Stimulated activated CD8-positive, alpha-beta memory T cell treated with anti-CD3 and anti-CD28 coated beads, Interleukin-15, amount 100 ng/mL, for 48 hours (primary cell): ENCODE measurements at places on chromosomes 2 and 18.

DNA sequence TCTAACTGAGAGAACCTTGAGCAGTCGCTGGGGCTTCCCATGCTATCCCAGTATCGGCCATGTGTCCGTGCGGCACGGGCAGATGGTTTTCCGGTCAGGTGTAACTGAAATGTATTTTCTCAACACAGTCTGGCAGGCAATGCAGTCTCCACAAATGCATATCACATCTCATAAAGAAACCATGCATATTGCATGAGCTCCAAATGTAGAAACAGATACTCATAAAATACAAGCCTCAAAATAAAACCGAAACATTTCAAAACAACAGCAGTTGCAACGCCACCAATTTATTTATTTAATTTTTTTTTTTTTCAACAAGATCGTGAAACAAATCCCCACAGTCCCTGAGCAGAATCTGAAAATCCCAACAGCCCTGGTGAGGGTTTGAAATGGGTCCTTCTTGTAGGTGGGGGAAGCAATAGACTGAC lies 299.4 kb downstream of the LPIN1 start:
- DNase-seq = no peak

DNA sequence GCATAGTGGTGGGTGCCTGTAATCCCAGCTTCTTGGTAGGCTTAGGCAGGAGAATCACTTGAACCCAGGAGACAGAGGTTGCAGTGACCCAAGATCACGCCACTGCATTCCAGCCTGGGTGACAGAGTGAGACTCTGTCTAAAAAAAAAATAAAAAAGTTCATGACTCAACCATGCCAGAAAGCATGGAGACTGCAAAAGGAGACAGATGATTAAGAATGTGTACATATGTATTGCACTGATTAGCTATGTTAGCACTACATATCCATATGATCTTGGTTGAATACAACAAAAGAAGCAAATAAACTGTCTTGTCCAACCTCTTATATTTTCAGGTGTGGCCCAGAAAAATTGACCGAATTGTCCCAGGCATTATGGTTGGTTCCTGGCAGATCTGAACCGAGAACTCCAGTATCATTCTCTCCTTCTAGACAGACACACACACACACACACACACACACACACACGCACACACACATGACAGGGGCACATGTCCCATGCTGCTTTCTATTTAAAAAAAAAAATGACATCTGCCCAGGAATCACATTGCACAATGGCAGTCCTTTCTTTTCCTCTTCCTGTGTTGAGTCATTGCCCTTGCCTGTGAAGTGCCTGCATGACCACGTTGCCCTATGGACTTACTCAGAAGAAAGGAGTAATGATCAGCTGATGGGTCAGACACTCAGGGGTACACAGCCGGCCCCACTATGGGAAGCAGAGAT lies 65.6 kb downstream of the MYCN start:
- DNase-seq = no peak

GRCh38 chr2:197306024-197306695 lies 4.4 kb downstream of the ANKRD44 start:
- DNase-seq = no peak

DNA sequence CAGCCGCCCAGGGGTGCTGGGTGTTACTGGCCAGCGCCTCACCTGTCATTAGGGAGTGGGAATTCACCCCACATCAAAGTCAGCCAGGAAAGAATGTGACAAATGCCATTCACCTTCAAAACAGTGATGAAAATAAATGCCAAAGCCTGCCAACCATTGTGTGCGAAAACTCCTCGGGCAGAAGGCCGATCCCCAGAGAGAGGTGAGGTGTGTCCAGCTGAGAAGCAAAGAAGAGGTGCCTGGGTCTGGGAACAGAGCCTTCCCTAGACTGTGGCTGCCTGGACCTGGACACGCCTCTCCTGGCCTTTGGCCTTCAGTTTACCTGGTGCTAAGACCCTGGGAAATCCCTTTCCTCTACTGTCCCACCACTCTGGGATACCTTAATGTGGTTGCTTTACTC lies 142.7 kb downstream of the CYP26B1 start:
- DNase-seq = no peak

DNA sequence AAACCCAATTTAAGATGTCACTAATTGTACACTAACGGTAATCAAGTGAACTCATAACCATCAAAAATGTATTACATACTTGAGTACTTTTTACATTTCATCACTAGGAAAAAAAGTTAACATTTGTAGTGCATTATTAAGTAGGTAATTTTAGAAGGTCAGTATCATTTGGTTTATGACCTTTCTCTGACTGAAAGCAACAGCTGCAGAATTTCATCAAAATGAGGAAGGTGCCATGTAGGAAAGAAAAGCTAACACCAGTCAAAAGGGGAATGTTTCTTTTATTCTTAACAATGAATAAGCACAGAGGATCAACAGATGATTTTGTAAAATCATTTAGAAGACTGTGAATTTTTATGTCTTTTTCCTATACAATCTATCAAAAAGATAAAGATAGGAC lies 79.0 kb downstream of the PIGN start:
- DNase-seq = no peak

DNA sequence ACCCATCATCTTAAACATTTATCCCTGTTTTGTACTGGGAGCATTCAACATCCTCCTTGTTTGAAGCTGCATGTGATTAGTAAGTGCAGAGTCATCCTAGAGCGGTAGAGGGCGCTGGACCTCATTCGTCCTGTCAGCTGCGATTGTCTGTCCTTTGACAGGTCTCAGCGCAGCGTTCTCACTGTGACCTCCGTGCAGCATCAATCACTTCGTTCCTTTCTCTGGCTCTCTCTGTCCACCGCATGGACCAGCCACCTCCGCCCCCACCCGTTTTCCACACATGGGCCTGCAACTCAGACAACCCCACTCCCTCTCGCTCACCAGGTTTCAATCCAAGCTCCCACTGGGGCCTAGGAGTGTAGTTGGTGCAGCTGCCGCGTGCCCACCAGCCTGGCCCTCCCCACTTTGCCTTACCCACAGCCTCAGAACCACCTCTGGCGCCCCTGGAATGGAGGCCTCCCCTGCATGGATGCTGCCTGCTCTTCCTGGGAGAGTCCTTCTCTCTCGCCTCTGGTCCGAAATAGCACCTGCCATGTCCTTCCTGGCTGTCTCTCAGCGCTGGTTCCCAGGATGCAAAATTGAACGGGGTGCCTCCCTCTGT lies 90.5 kb downstream of the NDUFA10 start:
- peak; percentile 25 for DNase-seq

DNA sequence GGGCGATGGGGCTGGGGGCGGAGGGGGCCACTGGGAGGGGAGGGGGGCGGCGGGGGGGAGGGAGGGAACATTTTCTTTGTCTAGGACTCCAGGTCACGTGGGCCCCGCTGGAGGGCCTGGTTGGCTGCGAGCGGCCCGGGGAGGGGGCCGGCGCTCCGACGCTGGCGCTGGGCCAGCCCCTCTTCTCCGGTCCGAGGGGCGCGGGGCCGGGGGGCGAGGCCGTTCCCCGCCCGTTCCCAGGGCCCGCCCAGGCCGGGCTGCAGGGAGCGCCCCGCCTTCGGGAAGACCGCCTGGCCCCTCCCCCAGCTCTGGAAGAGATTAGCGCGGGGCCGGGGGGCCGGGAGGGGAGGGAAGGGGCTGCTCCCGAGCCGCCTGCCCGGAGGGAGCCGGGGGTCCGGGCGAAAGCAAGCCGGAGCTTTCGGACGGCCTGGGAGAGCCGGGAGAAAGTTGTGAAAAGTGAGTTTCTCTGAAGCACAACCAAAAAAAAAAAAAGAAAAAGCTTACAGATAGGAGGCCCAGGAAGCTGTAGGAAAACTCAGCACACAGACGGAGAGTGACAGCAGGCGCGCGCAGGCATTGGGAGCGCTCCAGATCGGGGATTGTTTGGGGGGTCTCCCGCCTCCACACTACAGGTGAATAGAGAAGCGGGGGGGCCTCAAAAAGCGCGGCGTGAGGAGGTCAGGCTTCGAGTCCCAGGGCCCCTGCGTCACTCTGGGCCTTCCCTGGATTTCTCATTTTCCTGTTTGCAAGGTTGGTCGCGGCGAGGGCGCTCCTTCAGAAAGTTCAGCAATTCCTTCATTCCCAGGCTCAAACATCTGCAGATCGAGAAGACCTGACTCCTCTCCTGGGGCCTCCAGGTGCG lies 84.1 kb upstream of the POMC start:
- DNase-seq = no peak

DNA sequence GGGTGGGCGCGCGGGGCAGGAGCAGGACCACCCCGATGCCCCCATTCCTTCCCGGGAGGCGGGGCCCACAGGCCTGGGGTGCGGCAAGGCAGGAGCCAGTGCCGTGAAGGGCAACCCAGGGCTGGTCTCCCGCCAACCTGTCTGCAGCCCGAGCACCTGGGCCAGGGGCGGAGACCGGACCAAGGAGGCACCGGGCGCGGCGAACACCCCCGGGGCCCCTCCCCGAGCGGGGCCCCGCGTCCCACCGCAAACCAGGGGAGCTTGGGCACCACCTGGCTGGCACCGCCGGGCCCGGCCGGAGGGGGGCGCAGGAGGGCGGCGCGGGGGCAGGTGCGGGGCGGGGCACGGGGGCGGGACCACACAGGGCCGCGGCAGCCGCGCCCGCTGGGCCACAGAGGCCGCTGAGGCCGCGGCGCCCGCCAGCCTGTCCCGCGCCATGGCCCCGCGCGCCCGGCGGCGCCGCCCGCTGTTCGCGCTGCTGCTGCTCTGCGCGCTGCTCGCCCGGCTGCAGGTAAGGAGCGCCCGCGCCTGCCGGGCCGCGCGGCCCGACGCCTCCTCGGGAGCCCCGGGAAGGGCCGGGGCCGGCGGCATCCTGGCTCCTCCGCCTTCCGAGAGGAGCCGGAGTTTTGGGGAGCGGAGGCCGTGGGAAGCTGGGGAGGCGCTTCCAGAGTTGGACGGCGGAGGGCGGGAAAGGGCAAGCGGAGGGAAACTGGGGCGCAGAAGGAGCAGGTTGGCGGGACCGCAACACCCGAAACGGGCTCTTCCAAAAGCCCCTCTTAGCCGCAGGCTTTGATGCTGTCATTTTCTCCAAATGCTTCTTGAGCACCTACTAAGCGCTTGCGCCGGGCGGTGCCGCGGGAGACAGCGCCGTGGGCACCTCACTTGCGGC lies at the start of gene TNFRSF11A:
TNFRSF11A (plus strand) TSS at position 394 of the 889 bp plus-strand sequence; CDS start at position 437, 43 bp downstream.
- DNase-seq = peak; percentile 44

GRCh38 chr2:2050446-2050845 lies 280.6 kb downstream of the MYT1L start:
- DNase-seq = no peak

- no peak for DNase-seq
Measured at GRCh38 chr2:232405943-232406510, 617 bp upstream of the ALPG start.

- no peak for DNase-seq
Measured at GRCh38 chr2:77054938-77055337, 467.2 kb downstream of the LRRTM4 start.

GRCh38 chr2:56133441-56133840 lies 50.3 kb upstream of the CCDC85A start:
- DNase-seq = no peak

- DNase-seq = no peak
Measured at GRCh38 chr2:219520079-219520478, 5.8 kb downstream of the ASIC4 start.

DNA sequence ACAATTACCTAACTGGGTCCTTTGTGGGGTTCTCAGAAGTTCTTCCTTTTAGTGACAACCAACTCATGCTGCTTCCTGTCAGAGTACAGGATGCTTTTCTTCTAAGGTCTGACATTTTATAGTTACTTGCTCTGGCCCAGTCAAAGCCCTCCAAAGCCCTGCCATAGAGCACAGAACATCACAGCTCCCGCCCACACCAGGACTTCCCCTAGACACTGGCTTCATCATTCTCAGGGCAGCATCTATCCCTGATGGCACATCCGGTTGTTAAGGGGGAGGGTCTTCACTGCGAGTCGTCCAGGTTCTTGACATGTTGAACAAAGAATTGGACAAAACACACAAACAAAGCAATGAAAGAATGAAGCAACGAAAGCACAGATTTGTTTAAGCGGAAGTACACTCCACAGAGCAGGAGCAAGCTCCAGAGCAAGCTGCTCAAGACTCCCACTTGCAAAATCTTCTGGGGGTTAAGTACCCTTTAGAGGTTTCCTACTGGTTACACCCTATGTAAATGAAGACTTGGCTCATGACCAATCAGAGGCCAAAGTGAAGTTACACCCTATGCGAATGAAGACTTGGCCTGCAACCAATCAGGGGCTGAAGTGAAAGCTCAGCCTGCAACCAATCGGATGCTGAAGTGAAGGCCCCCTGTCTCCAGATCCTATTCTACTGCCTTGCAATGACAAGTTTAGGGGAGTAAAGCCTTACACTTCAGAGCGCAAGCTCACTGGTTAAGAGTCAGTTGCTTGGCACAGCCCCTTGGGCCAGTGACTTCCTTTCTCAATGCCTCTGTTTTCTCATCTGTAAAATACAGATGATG lies 79.0 kb downstream of the HDAC4 start:
- peak; percentile 50 for DNase-seq

DNA sequence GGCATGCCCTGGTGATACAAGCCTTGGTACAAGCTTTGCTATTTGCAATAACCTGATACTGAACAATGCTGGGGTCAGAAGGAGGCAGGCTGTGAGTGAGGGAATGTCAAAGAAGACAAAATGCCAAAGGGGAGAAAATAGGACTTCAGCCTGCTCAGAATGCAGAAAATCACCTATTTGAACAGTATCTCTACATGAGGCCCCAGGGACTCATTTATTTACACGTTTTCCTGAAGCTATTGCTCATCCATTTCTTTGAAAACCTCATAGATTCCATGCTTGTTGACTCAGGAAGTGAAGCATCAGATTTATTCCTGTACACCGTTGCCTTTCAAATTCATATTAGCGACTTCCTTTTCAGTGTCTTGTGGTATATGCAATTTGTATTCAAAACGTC lies 69.4 kb upstream of the CBLN2 start:
- no peak for DNase-seq

DNA sequence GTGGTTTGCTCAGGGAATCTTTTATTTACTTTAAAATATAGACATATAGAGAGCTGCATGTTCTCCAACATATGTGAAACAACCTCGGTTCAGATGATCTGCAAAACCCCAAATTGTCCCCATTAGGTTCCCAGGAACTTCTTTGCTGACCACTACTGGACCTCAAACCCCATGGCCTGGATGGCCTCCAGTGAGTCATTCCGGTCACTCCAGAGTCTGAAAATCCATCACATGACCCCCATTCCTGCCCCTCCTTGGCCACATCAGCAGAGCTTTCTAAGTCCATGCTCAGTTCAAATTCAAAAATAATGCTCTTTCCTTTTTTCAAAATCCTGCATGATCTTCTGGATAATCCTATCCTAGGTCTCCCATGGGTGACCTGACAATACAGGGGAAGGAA lies 271.0 kb downstream of the TNS1 start:
- DNase-seq = no peak

- DNase-seq = no peak
Measured at GRCh38 chr18:25299426-25300300, 52.3 kb downstream of the ZNF521 start.

DNA sequence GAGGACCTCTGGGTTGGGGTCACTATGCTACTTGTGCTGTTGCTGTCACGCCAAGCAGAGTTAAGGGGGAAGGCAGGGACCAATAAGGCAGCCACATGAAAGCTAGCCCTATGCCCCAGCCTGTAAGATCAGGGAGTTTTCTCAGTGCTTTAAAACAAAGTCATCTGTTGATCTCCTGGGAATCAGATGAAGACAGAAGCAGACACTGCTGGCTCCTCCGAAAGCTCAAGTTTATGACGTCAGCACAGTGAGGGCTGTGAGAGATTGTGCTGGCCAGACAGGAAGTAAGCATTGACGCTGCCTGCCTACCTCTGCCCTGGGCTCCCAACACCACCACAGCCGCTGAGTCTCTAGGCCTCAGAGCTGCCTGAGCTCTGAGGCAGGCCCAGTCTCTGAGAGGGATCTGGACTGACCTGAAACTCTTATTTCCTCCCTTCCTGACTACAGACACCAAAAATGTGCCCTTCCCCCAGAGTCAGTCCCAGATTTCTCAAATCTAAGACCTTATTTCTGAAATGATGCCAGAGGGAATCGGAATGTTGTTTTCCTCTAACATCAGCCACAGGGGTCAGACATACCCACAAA lies 118.1 kb upstream of the EPAS1 start:
- peak; percentile 25 for DNase-seq
